ENCODE measurements at places on chromosomes 12 and 14.
A peak's percentile ranks its signal among the peaks of the same experiment; 100 is the strongest.

- no peak for DNase-seq
- peaks cover 23% of the 10 kb centered on the region for H3K4me1 ChIP-seq
- peak overlapping the region; percentile 77 for H3K4me3 ChIP-seq
- no peaks in the 10 kb centered on the region for H3K36me3 ChIP-seq
Measured at GRCh38 chr12:2891240-2892053, 756 bp downstream of the TULP3 start.

- H3K27me3 ChIP-seq, result no peaks in the 10 kb centered on the region
- H3K36me3 ChIP-seq, result no peaks in the 10 kb centered on the region
- no peak for DNase-seq
- peaks cover 32% of the 10 kb centered on the region for H3K4me1 ChIP-seq
- no peak overlapping the region for H3K27ac ChIP-seq
- no peak overlapping the region for H3K4me3 ChIP-seq
Measured at GRCh38 chr12:80701388-80701787, 6.0 kb upstream of the MYF6 start.

DNA sequence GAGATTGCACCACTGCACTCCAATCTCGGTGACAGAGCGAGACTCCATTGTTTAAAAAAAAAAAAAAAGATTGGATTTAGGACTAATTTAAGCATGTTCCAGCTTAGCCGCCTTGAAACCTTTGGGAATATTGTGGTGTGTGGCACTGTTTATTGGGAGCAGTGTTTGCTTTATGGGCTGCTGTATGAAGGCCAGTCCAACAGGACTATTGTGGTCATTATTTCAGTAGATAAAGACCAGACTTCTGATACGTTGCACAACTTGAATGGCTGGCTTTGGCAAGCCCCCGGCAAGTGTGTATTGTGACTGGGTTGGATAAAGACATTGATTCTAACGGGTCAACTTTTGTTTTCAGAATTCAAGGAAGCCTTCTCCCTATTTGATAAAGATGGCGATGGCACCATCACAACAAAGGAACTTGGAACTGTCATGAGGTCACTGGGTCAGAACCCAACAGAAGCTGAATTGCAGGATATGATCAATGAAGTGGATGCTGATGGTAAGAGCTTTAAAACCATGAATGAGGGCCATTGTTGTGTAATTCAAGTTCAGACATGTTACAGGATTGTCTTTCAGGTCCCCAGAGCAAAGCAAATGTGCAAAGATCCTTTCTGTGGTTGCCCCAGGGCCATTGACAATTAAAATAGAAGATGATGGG lies 4.2 kb downstream of the CALM1 start:
- peaks cover 49% of the 10 kb centered on the region for H3K4me1 ChIP-seq
- no peaks in the 10 kb centered on the region for H3K27me3 ChIP-seq
- peaks cover 47% of the 10 kb centered on the region for H3K36me3 ChIP-seq
- peak overlapping the region; percentile 82 for H3K4me3 ChIP-seq
- DNase-seq, result no peak

- H3K4me3 ChIP-seq, result no peak overlapping the region
- H3K27me3 ChIP-seq, result no peaks in the 10 kb centered on the region
- peak overlapping the region; percentile 69 for H3K27ac ChIP-seq
Measured at GRCh38 chr12:110312581-110313360, 31.7 kb downstream of the ATP2A2 start.

DNA sequence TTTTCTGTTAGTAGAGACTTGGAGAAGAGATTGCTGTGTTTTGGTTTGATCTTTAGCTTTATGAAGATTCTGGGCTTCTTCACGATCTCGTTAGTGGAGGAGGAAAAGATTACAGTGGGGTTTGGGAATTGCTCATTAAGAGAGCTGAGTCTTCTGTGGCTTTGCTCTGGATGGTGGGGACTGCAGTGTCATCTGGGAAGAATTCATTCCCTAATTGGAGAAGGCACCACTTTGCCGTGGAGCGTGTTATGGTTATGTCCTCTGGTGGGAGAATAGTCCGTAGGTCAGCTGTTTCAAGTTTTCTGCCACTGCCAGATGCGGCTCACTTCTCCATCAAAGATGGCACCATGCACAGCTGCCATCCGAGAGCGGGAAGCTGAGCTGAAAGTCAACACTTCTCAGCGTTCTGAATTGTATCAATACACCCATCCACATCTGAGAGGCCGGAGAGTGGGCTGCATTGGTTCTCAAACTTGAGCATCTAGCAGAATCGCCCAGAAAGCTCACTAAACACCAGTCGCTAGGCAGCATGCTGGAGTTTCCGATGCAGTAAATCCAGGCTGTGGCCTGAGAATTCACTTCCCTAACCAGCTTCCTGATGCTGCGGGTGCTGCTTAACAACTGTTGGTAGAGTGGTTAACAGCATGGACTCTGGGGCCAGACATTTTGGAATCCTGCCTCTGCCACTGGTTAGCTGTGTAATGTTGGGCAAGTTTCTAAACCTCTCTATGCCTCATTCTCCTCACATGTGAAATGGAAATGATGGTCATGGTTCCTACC lies 117.8 kb downstream of the PLXNC1 start:
- H3K4me3 ChIP-seq, result no peak overlapping the region
- H3K27ac ChIP-seq, result peak overlapping the region; percentile 53
- DNase-seq, result no peak
- H3K4me1 ChIP-seq, result peaks cover 55% of the 10 kb centered on the region
- no peaks in the 10 kb centered on the region for H3K27me3 ChIP-seq
- H3K36me3 ChIP-seq, result no peaks in the 10 kb centered on the region

DNA sequence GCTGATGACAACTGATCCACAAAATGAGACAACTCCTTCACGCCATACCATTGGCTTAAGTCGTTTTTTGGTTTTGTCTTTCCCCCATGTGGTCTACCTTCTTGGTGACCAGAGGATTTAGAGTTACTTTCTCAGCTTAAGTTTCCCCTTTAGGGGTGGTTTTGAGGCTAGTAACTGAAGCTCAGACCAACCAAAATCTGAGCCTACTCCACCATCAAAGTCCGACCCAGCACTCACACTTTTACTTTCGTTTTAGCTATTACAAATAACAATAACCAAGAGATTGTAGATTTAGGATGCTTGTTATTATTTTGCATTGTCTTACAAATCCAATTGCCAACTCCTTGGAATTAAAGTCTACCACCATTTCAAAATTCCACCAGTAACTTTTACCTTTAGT lies 130.6 kb upstream of the MDM1 start:
- DNase-seq, result no peak
- no peaks in the 10 kb centered on the region for H3K27me3 ChIP-seq
- H3K27ac ChIP-seq, result no peak overlapping the region

GRCh38 chr12:9127484-9127883 lies 11.8 kb upstream of the A2M start:
- H3K36me3 ChIP-seq, result no peaks in the 10 kb centered on the region
- no peak overlapping the region for H3K4me3 ChIP-seq
- no peak overlapping the region for H3K27ac ChIP-seq
- no peaks in the 10 kb centered on the region for H3K27me3 ChIP-seq
- DNase-seq, result no peak
- H3K4me1 ChIP-seq, result peaks cover 17% of the 10 kb centered on the region

- H3K4me1 ChIP-seq, result no peaks in the 10 kb centered on the region
- H3K27ac ChIP-seq, result no peak overlapping the region
- H3K27me3 ChIP-seq, result no peaks in the 10 kb centered on the region
Measured at GRCh38 chr14:73685328-73685727, 28.9 kb downstream of the PNMA1 start.

DNA sequence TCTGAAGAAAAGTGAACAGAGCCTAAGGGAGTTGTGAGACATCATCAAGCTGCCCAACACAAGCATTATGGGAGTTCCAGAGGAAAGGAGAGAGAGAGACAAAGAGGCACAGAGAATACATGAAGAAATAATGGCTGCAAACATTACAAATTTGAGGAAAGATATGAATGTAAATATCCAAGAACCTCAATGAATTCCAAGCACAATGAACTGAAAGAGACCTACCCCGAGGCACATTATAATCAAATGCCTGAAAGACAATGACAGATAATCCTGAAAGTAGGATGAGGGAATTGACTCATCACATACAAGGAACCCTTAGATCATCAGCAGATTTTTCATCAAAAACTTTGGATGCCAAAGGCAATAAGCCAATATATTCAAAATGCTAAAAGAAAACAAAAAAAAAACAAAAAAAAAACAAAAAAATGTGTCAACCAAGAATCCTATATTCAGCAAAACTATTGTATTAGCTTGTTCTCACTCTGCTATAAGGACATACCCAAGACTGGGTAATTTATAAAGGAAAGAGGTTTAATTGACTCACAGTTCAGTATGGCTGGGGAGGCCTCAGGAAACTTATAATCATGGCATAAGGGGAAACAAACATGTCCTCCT lies 37.8 kb downstream of the BCL2L14 start:
- H3K4me3 ChIP-seq, result no peak overlapping the region
- H3K27me3 ChIP-seq, result no peaks in the 10 kb centered on the region
- H3K4me1 ChIP-seq, result no peaks in the 10 kb centered on the region
- no peak for DNase-seq

DNA sequence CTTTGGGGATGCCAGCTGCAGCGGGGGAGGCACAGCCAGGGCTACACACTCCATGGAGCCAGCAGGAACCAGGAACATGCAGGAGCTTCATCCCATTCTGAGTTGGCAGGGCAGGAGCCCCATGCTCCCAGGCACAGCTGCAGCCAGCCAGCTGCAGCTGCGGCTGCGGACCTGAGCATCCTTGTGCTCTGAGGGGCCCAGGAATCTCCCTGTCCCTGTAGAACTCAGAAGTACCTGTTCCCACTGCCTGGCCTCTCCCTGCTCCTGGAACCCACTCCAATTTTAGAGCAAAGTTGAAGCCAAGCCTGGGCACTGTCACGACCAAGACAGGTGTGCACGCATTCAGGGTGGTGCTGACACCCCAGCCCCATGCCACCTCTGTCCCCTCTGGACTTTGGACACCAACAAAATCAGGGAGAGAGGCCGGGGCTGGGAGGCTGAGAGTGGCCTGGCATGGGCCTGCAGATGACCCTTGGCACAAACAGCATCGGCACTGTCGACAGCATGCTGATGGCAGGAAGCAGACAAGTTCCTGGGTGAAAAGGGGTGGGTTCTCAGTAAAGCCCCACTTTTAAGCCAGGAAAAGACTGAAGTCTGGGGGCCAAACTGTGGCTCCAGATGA lies 257.3 kb upstream of the LRFN5 start:
- no peak overlapping the region for H3K4me3 ChIP-seq
- H3K4me1 ChIP-seq, result no peaks in the 10 kb centered on the region
- no peaks in the 10 kb centered on the region for H3K36me3 ChIP-seq
- no peak for DNase-seq
- no peak overlapping the region for H3K27ac ChIP-seq

GRCh38 chr12:78392918-78393317 lies 471.7 kb upstream of the SYT1 start:
- no peak for DNase-seq
- H3K27ac ChIP-seq, result no peak overlapping the region
- no peak overlapping the region for H3K4me3 ChIP-seq
- no peaks in the 10 kb centered on the region for H3K36me3 ChIP-seq
- no peaks in the 10 kb centered on the region for H3K4me1 ChIP-seq

GRCh38 chr14:91170504-91171121 lies 56.7 kb downstream of the DGLUCY start:
- H3K27ac ChIP-seq, result peak overlapping the region; percentile 82
- peak overlapping the region; percentile 17 for H3K4me3 ChIP-seq
- peaks cover 66% of the 10 kb centered on the region for H3K36me3 ChIP-seq
- peaks cover 51% of the 10 kb centered on the region for H3K4me1 ChIP-seq
- no peaks in the 10 kb centered on the region for H3K27me3 ChIP-seq

All from esophagus muscularis mucosa (tissue), 4 donors.